AML-193 (cell line): ENCODE measurements at places on chromosomes 1 and 21.

DNA sequence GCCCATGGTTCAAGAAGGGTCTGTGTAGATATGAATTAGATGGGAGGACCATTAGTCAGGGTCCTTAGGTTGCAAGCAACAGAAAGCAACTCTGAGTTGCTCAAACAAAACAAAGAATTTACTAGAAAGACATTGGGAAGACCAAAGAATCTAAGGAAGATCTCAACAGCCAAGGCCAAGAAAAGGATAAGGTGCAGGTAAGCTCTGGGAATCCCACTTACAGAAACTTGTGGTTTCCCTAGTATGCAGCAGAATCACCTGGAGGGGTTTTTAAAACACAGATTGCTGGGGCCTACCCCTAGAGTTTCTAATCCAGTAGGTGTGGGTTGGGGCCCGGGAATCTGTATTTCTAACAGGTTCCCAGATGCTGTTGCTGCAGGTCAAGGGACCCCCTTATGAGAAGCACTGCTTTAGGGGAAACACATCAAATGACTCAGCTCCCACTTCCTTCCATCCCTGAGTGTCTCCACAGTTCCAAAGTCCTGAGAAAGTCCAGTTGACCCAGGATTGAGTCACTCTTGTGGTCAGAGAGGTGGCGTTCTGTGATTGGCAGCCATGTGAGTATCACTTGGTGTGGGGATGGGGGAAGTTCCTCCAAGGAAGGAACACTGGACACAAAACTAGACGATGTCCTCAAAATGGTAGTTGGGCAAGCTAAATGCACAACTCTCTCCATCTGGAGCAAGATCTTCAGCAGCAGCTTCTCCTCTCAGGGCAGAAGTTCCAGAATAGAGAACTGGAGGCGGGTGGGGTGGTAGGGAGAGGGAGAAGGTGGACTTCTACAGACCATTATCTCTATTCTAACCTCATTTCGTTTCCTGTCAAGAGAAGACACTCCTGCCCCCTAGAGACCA, 24.2 kb upstream of the EYA3 start:
- DNase-seq = peak; percentile 35

DNA sequence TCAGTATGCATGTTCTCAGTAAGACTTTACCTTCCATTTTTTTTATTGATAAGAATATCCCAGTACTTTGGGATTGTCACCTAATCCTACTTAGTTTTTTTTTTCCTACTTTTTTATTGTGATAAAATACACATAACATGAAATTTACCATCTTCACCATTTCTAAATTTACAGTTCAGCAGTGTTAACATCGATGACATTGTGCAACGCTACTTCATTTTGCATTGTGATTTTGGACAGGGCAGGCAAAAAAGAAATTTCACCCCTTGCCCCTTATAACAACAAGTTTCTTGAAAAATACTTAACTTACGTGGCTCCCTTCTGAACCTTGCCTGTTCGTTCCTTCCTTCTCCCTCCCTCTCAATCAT, 92.4 kb downstream of the ATP1A1 start:
- no peak for DNase-seq

DNA sequence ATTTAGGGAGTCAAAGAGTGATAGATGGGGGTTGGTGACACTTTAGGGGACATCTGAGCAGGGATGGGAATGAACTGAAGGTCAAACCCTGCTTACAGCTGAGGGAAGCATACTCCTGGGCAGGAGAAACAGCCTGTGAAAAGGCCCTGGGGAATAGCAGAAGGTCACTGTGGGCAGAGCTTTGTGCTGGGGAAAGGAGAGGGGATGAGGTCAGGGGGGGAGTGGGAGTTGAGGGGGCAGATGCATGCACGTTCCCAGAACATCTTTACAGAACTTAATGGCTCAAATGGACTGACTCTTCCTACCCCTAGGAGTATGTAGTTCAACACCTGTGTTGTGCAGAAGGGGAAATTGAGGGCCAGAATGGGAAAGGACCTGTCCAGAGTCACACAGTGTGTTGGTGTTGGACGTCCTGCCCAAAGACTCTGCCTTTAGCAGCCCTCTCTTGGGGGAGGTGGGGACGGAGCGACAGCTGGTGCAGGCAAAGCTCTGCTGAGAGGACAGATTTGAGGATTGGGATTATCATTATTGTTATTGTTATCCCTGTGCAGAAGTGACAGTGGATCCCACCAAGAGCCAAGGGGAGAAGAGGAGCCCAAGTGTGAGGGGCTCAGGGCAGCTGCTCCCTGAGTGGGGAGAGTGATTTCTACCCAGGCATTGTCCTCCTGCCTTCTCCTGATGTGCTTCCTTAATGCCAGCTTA, 116.5 kb downstream of the PTPRU start:
- DNase-seq = no peak

- no peak for DNase-seq
Observed at GRCh38 chr1:79726321-79726720, 719.8 kb upstream of the ADGRL4 start.

DNA sequence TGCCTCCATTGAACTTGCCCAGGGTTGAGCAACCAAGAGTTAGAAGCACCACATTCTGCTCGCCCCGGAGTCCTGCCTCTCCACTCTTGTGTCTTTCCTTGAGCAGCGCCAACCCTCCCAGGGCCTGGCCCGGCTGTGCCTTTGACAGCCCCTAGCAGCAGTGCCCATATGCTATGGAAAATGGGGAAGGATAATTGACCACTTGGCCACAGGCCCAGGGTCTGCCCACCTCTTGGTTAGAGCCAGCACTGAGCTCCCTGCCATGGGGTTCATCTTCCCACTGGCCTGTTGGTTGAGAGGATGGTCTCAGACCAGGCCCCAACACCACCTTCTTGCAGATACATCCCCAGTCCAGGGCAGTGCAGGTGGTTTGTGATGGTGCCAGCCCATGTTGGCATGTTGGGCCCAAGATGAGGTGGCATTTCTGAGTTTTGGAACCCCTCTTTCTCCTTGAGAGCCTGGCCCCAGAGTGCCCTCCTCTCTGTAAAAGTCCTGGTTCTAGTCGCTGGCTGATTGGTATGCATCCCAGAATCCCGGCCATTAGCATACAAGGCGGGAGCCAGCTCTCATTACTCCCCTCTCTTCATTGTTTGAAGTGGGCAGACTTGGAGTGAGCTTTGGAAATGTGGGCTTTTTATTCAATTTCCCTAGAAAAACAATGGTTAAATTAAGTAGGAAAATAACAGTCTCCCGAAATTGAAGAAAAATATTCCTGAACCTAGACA, 7.6 kb downstream of the ARHGEF10L start:
- DNase-seq = no peak

- DNase-seq = no peak
Observed at GRCh38 chr1:188317894-188318293, 1489.1 kb downstream of the PLA2G4A start.

DNA sequence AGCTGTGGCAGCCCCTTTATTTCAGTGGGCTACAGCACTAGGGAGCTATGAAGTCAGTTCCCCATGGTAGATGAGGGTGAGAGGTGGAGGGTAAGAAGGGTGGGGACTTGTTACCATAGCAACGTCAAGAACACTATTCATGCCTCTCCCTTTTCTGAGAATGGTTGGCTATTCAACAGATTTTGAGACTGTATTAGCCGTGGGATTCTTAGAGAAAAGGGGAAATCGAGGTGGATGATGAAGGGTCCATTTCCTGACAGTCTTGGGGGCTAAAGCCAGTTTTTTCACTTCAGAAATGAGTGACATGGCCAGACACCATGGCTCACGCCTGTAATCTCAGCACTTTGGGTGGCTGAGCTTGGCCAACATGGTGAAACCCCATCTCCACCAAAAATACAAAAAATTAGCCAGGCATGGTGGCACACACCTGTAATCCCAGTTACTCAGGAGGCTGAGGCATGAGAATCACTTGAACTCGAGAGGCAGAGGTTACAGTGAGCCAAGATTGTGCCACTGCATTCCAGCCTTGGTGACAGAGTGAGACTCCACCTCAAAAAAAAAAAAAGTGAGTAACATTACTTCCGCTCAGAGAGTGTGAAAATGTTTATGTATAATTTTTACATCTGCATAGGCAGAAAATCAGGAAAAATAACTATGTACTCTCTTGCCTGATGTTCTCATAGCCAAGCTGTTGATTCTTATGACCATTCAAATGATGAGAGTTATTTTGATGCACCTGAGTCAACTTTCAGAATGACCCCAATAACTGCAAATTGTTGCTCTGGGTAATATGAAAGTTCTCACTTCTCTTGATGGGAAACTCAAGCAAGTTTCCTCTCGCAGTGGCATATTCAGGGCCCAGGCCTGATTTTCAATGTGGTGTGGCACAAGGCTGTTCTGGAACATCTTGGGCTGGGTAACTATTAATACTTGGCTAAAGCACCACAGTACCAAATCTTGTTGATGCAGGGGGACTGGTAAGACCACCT, 23.2 kb upstream of the RGSL1 start:
- no peak for DNase-seq

GRCh38 chr1:238152119-238152518, 261.4 kb upstream of the ZP4 start:
- no peak for DNase-seq

GRCh38 chr1:231523816-231524215, 4.7 kb upstream of the TSNAX start:
- peak; percentile 84 for DNase-seq
